ENCODE measurements at places on chromosomes 11 and 22.

- DNase-seq, result peak; percentile 7
- no peaks in the 10 kb centered on the region for H3K36me3 ChIP-seq
- H3K27me3 ChIP-seq, result no peaks in the 10 kb centered on the region
- no peak overlapping the region for H3K4me3 ChIP-seq
- no peak overlapping the region for H3K27ac ChIP-seq
These were observed 118.1 kb downstream of the ATM start for GRCh38 chr11:108340973-108341372.

GRCh38 chr22:50270666-50271394, 650 bp upstream of the MAPK11 start:
- peaks cover 24% of the 10 kb centered on the region for H3K27me3 ChIP-seq
- peaks cover 2% of the 10 kb centered on the region for H3K4me1 ChIP-seq
- no peak overlapping the region for H3K27ac ChIP-seq
- no peak for DNase-seq
- peaks cover 10% of the 10 kb centered on the region for H3K36me3 ChIP-seq

DNA sequence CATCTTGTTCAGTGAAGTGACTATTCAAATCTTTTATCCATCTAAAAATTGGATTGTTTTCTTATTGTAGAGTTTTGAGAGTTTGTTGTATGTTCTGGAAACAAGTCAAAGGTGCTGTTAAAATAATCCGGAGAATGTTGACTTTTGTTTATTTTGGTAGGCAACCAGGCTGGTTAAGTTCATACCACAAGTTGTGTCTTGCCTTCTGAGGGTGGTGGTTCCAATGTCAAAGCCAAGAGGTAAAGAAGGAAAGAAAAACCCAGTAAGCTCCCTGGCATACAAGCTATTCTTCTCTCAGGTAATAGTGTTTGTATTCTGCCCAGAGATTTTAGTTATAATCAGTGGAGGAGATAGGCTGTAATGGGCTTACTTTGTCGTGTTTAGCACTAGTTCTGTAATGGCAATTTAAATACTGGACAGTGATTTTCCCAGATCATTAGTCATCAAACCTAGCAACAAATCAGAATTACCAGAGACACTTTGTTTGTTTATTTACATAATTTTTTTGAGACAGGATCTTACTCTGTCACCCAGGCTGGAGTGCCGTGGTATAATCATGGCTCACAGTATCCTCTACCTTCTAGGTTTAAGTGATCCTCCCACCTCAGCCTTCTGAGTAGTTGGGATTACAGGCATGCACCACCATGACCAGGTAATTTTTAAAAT, 15.1 kb upstream of the CSRP3 start:
- H3K27me3 ChIP-seq, result no peaks in the 10 kb centered on the region
- H3K4me3 ChIP-seq, result no peak overlapping the region
- DNase-seq, result no peak

- no peak overlapping the region for H3K4me3 ChIP-seq
- H3K27ac ChIP-seq, result no peak overlapping the region
- no peak for DNase-seq
- H3K27me3 ChIP-seq, result no peaks in the 10 kb centered on the region
- no peaks in the 10 kb centered on the region for H3K4me1 ChIP-seq
These were observed 47.7 kb upstream of the GAB2 start for GRCh38 chr11:78465169-78465942.

GRCh38 chr11:4804280-4804679, at the start of gene OR52R1:
Gene OR52R1, minus strand, starts transcription at chr11:4804380. Its CDS starts 0 bp downstream, at chr11:4804380.
- no peaks in the 10 kb centered on the region for H3K27me3 ChIP-seq
- no peak for DNase-seq
- no peak within 1 kb of the TSS for H3K27ac ChIP-seq
- H3K4me1 ChIP-seq, result no peaks in the 10 kb centered on the region

- H3K4me3 ChIP-seq, result no peak overlapping the region
- no peaks in the 10 kb centered on the region for H3K36me3 ChIP-seq
- no peak for DNase-seq
- no peaks in the 10 kb centered on the region for H3K27me3 ChIP-seq
- no peaks in the 10 kb centered on the region for H3K4me1 ChIP-seq
These were observed 257.4 kb downstream of the DDX10 start for GRCh38 chr11:108922241-108922640.

- H3K27me3 ChIP-seq, result no peaks in the 10 kb centered on the region
- H3K36me3 ChIP-seq, result no peaks in the 10 kb centered on the region
- no peak overlapping the region for H3K27ac ChIP-seq
- no peak overlapping the region for H3K4me3 ChIP-seq
- DNase-seq, result no peak
These were observed 175.2 kb downstream of the SBF2 start for GRCh38 chr11:10118865-10119264.

DNA sequence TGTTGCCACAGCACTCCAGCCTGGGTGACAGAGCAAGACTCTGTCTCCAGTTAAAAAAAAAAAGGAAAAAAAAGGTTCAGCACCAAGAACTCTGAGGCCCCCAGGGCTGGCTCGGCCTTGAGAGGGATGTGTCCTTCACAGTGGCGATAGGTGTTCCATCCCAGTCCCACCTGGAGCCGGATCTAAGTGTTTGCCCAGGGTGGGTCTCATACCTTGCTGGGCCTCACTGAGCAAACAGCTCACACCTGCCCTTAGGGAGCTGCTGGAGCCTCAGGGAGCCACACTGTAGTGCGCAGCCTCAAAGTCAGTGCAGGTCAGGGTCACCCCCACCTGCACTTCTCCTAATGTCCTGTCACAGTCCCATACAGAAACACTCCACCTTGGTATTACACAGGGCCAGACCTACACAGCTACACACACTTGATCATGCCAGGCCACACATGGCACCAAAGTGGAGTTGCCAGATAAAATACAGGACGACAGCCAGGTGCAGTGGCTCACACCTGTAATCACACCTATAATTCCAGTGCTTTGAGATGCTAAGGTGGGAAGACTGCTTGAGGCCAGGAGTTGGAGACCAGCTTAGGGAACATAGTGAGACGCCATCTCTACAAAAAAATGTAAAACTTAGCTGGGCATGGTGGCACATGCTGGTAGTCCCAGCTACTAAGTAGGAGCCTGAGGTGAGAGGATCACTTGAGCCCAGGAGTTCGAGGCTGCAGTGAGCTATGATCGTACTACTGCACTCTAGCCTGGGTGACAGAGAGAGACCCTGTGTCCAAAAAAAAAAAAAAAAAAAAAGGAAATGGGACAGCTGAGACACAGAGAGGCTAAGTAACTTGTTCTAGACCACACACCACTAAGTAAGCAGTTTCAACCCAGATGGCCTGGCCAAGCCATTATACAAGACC, 7.3 kb downstream of the STARD10 start:
- no peak for DNase-seq
- H3K27ac ChIP-seq, result no peak overlapping the region
- H3K36me3 ChIP-seq, result no peaks in the 10 kb centered on the region
- peaks cover 4% of the 10 kb centered on the region for H3K27me3 ChIP-seq

GRCh38 chr11:4830346-4830745, 9.2 kb downstream of the OR51F2 start:
- no peak overlapping the region for H3K4me3 ChIP-seq
- no peaks in the 10 kb centered on the region for H3K27me3 ChIP-seq
- H3K36me3 ChIP-seq, result no peaks in the 10 kb centered on the region
- no peak overlapping the region for H3K27ac ChIP-seq
- no peaks in the 10 kb centered on the region for H3K4me1 ChIP-seq

DNA sequence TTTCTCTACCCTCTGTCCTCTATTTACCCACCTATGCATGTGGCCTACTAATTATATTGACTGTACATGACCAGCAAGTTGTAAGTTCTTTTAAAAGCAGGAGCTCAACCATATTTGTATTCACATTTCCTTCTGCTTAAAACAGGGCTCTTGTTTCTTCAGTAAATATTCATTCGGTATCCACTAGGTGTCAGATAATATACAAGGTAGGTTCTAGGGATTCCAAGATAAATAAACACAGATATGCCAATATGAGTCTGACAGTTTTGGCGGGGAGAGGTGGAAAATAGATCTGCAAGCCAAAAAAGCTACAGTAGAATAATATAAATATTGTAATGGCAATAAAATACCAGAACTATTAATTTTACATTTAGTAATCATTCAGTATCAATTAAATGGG, 15.3 kb upstream of the RAB30 start:
- H3K4me3 ChIP-seq, result no peak overlapping the region
- DNase-seq, result no peak
- peaks cover 5% of the 10 kb centered on the region for H3K36me3 ChIP-seq

- no peak for DNase-seq
- peaks cover 10% of the 10 kb centered on the region for H3K4me1 ChIP-seq
- no peak overlapping the region for H3K27ac ChIP-seq
These were observed 85.5 kb downstream of the ETS1 start for GRCh38 chr11:128501632-128502549.

DNA sequence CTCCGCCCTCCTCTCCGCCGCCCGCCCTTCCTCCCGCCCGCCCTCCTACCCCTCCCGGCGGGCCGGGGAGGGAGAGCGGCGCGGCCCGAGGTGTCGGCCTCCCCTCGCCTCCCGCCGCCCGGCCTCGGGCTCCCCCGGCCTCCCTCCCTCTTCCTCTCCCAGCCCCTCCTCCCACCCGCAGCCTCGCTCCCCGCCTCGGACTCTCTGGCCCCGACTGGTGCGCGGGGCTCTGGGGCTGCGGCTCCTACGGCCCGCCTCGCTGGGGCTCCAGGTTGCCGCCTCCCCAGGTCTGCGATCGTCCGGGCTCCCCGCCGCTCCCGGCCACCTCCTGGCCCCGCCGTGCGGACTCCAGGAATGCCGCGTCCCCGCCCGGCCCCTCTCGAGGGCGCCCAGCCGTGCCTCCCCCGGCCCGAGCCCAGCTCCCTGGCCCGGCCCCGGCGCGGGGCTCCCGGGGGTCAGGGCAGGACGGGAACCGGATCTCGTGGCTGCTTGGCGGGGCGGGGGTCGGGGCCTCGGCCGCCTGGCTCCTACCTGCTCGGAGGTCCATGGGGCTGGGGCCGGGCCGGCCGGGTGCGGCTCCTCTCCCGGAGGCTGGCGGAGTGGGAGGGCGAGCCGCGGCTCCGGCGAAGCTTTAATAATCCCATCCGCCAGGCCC, at the start of gene CLCF1:
Gene CLCF1 (minus strand): TSS at position 606 of the 655 bp plus-strand sequence. CDS start 59 bp downstream, at position 547.
- H3K4me1 ChIP-seq, result peaks cover 36% of the 10 kb centered on the region
- H3K4me3 ChIP-seq, result peak within 1 kb of the TSS; percentile 46
- H3K27ac ChIP-seq, result no peak within 1 kb of the TSS
- no peak for DNase-seq
- H3K27me3 ChIP-seq, result peaks cover 7% of the 10 kb centered on the region
- H3K36me3 ChIP-seq, result no peaks in the 10 kb centered on the region

DNA sequence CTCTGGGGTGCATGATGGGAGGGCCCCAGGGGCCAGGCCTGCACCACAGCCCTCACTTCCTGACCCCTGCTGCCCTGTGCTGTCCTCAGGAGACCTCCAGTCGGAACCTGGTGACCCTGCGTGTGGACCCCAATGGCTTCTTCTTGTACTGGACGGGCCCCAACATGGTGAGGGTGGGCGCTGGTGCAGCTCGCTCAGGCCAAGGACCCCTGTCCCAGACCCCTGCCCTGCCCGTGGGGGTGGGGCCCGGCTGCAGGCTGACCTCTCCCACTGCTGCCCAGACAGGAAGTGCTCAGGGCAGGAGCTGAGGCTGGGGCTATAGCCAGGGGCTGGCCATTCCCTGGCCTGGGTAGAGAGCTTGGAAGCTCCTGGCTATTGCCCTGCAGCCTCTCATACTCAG, 3.0 kb downstream of the PLCB3 start:
- H3K36me3 ChIP-seq, result peaks cover 44% of the 10 kb centered on the region
- no peaks in the 10 kb centered on the region for H3K27me3 ChIP-seq
- DNase-seq, result no peak
- no peak overlapping the region for H3K27ac ChIP-seq
- no peak overlapping the region for H3K4me3 ChIP-seq
- H3K4me1 ChIP-seq, result peaks cover 16% of the 10 kb centered on the region

DNA sequence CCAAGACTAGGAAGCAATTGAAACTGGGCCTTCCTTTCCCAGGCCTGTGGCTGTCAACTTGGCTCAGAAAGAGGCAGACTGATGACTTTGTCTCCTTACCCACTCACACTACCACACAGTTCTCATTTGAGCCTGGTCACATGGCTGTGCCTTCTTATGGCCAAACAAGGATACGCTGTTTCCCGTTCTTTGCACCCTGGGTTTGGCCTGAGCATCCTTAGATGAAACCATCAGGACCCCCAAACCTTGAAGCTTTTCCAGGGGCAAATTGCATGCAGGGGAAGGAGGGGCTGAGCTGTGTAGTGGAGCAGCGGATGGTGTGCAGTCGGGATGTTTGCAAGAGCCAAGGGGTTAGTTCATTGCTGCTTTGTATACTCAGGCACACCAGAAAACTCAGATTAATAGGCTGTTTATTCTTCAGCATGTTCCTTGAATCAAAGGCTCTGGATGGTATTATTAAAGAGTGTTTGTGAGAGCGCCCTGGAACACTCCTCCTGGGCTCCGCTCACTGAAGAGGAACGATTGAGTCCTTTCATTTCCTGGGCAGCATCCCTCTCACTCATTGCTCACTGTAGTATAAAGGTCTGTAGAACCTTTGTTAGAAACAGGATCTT, 69.8 kb downstream of the ARFGAP2 start:
- H3K4me1 ChIP-seq, result peaks cover 16% of the 10 kb centered on the region
- no peaks in the 10 kb centered on the region for H3K36me3 ChIP-seq
- H3K27ac ChIP-seq, result no peak overlapping the region
- no peak overlapping the region for H3K4me3 ChIP-seq

DNA sequence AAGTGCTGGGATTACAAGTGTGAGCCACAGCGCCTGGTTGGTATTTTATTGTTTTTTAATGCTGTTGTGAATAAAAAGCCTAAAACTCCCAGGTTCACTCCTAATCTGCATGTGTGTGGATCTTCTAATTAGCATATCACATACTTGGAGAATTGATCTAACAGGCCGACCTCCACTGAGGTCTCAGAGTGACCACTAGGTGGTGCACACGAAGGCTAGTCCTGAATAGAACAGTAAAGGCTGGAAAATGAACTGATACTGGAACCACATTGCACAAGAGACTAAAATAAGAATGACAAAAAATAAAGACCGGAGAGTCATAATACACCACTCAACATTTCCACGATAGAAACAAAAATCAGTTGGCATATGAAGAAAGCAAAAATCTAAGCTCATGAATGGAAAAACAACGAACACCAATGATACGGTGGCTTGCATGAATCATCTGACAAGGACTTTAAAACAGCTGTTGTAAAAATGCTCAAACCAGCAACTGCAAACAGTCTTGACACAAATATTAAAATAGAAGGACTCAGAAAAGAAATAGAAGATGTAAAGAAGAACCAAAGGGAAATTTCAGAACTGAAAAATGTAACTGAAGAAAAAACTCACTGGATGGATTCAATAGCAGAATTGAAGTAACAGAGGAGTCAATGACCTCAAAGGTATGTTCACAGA, 19.2 kb downstream of the PIM3 start:
- peak; percentile 57 for DNase-seq
- no peak overlapping the region for H3K4me3 ChIP-seq
- no peak overlapping the region for H3K27ac ChIP-seq
- H3K36me3 ChIP-seq, result no peaks in the 10 kb centered on the region
- peaks cover 18% of the 10 kb centered on the region for H3K27me3 ChIP-seq

- H3K4me3 ChIP-seq, result no peak overlapping the region
- H3K27ac ChIP-seq, result no peak overlapping the region
- H3K27me3 ChIP-seq, result no peaks in the 10 kb centered on the region
- no peaks in the 10 kb centered on the region for H3K36me3 ChIP-seq
- H3K4me1 ChIP-seq, result no peaks in the 10 kb centered on the region
These were observed 19.2 kb downstream of the DHCR7 start for GRCh38 chr11:71428861-71429435.

Measured in H1 (cell line).